ENCODE measurements at places on chromosomes 1 and 21.

GRCh38 chr1:96804648-96805047 is 83.1 kb downstream of the PTBP2 start:
- DNase-seq, result no peak

GRCh38 chr1:42937141-42937696 is 21.4 kb downstream of the SLC2A1 start:
- DNase-seq, result no peak

GRCh38 chr1:22970096-22970495 is 2.6 kb downstream of the LACTBL1 start:
- no peak for DNase-seq

DNA sequence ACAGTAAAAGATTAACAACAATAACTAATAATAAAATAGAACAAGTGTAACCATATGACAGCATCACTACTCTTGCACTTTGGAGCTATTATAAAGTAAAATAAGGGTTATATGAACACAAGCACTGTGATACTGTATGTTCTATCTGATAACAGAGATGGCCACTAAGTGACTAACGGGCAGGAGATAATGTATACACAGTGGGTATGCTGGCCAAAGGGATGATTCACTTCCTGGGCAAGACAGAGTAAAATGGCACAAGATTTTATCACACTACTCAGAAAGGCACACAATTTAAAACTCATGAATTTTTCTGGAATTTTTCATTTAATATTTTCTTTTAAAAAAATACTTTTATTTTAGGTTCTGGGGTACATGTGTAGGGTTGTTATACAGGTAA is 12.3 kb downstream of the SLC9C2 start:
- no peak for DNase-seq

DNA sequence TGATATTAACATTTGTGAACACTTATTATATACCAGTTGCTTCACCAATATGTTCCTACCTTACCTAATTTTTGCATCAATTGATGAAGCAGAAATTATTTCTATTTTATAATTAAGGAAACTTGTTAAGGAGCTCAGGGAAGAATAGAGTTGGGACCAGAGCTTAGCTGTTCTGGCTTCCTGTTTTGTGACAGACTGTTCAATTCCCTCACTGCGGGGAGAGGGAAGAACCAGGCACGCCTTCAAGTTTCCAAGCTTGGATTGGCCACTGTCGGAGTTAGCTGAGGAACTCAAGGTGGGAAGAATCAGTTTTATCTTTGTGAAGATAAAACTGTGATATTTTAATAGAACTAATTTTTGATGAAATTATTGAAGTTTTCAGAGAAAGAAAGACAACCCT is 142.3 kb upstream of the LMO4 start:
- no peak for DNase-seq

DNA sequence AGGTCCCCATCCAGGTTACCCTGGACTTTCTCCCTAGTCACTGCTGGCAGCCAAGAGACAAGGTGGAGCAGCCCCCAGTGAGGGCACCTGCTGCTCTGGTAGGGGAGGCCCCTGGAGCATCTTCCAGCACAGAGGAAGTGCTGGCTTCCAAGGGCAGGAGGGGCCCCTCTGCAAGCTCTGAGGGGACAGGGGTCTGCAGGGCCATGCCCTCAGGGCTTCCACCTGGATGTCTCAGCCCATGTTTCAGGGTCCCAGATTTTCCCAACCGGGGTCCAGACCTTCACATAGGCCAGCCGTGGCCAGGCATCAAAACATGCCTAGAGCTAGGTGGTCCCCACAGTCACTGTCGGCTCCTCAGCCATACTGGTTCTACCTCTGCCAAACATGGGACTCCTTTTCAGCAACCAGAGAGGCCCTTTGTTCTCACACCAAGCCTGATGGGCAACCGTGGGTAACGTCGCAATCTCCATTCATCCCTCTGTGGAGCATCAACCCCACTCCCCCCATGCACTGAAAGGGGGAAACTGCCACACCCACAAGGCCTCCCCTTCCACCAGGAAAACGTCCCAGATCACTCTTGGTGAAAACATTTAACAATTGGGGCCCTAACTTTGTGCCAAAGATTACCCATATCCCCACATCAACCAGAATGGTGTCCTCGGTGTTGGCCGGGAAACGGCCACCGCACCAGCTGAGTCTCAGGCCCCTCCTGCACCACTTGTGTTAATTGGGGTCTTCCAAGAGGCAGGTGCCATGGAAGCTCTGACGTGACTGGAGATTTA is 1.9 kb upstream of the COL6A2 start:
- no peak for DNase-seq

DNA sequence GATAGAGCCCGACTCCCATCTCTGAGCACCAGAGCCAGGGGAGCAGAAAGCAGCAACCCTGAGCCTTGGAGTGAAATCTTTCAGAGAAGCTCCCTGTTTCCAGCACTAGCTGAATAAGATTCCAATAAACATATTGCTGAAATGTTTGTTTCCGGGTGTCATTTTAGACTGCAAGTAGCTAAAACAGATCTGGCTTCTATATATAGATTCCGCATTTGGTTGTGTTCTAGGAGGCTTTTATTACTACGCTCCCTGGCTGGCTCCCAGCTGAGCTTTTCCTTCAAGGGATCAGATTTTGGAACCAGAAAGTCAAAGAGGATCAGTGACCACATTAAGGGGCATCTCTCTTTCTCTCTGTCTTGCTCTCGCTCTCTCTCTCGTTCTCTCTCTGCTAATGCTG is 88.2 kb downstream of the PAPPA2 start:
- DNase-seq, result no peak

- no peak for DNase-seq
Measured at GRCh38 chr1:10870493-10871096, 74.1 kb upstream of the CASZ1 start.
